ENCODE measurements at places on chromosomes 7 and 10.

GRCh38 chr7:7354674-7355073 lies 172.3 kb downstream of the C1GALT1 start:
- no peak for DNase-seq

- peak; percentile 28 for DNase-seq
Observed at GRCh38 chr7:128116740-128117139, 85.5 kb upstream of the LRRC4 start.

DNA sequence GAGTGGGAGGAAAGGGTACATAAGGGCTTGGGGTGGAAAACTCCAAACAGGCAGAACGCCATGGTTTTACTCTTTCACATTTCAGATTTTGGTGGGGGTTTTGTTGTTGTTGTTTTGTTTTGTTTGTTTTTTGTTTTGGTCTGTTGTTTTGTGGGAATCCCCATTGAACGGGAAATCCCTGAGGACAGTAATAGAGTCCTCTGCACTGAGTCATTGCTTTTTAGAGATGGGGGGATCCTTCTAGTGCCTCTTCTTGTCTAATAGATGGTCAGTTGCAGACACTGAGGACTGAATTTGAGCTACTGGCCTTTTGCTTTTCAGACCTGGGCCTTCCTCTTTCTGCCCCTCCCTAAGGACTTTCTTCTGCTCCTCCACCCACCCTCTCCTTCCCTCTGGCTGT lies 20.0 kb downstream of the TRPV5 start:
- no peak for DNase-seq

DNA sequence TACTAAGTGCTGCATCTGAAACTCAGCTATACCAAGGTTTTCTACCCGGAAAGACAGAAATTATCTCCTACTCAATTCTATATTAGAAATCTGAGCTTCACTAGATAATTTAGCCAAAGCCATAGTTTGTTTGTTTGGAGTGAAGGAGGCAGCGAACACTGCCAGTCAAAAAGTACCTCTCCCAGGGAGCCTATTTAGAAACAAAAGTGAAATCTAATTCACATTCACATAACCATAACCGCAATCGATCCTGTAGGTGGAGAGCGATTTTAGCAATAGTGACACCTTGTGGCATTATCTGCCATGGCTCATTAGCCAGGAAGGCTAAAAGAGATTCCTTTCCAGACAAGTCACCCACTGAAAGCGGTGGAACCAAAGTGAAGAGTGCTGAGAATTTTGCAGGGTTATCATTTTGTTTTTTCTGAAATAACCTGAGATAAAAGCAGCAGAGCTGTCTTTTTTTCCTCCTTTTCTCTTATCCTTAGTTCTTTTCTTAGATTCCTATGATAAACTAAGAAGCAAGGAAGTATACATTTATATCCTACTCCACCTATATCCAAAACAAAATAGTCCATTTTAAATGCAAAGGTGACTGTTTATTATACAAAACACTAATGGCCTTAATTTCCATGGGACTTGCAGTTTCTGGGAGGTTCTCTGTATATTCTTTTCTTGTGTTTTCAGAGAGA lies 83.7 kb upstream of the BET1 start:
- DNase-seq, result peak; percentile 49

DNA sequence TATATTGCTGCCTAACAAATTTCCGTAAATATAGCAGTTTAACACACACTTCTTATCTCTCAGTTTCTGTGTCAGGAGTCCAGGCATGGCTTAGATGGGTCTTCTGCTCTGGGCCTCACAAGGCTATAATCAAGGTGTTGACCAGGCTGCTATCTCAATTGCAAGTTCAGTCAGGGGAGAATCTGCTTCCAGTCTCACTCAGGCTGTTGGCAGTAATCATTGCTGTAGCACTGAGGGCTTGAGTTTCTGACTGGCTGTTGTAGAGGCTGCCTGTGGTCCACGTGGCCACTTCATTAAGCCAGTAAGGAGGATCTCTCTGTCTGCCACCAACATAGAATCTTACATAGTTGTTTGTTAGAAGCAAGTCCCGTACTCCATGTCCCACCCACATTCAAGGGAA lies 138.4 kb downstream of the ST7 start:
- no peak for DNase-seq

- DNase-seq, result no peak
Observed at GRCh38 chr10:95225136-95225535, 31.1 kb downstream of the ACSM6 start.

- DNase-seq, result no peak
Observed at GRCh38 chr10:60948851-60949250, 4.9 kb upstream of the RHOBTB1 start.

DNA sequence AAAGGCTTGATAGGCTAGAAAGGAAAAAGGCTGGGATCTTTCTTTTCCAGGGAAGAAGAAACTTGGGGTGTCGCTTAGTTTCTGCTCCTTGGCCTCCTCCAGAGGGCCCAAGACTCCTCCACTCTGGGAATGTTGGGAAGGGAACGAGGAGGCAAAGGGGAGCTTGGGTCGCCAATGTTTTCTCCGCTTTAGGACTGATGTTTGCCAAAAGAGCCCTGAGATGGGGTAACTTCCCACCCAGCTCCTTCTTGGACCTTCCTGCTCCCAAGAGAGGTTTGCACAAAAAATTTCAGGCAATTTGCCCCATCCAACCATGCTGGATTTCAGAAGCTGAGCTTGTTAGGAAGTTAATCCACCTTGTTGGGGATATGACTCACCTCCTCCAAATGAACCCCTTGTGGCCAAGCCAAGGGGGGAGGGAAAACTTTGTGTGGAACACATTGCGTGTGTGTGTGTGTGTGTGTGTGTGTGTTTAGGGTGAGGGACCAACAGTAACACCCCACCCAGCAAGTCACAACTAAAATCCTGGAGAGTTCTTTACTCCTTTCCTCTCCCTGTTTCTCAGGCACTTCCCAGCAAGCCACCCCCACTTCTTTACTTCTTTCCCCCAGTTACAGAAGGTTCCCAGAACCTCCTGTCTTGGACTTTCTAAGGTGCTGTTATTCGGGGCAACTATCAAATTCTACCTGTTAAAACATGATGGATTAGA lies 8.7 kb upstream of the HOXA2 start:
- DNase-seq, result peak; percentile 41
